NCI-H1694 treated with DMSO at 0.1 percent for 48 hours (cell line): ENCODE measurements at places on chromosomes 3 and 15.

GRCh38 chr3:88149101-88149508 lies 654 bp upstream of the C3orf38 start:
- no peak for DNase-seq

DNA sequence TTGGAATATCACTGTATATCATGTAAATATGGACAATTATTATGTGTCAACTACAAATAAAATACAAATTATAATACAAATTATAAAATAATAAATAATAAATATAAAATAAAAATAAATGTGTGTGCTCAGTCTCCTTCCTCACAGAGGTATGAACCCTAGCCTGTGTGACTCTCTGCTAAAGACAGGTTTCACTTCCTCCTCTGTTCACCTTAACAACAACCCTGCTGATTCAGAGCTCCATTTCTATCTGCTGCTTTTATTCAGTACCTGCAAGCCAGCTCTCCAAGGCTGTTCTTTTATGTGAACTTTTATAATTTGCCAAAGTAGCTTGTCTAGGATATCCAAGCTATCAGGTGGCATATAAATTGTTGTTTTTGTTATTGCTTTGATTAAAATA lies 610.7 kb upstream of the GRM7 start:
- no peak for DNase-seq

DNA sequence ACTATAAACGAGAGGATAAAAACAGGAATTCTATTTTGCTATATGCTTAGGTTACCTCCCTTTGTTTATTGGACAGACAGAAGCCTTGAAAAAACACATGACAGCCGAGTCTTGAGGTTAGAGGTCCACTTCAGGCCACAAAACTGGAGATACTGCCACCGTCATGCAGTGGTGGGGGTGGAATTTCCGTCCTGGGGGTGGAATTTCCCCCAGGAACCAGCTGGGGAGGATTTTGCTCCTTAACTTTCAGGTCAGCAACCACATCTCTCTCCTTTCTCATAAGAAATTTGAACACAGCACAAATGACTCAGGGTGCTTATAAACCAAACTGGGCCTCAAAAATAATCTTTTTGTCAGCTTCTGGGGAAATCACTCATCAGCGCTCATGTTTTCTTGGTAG lies 545.8 kb upstream of the ADAMTS9 start:
- DNase-seq: no peak

- no peak for DNase-seq
Measured at GRCh38 chr3:177574222-177574856, 377.1 kb upstream of the TBL1XR1 start.

DNA sequence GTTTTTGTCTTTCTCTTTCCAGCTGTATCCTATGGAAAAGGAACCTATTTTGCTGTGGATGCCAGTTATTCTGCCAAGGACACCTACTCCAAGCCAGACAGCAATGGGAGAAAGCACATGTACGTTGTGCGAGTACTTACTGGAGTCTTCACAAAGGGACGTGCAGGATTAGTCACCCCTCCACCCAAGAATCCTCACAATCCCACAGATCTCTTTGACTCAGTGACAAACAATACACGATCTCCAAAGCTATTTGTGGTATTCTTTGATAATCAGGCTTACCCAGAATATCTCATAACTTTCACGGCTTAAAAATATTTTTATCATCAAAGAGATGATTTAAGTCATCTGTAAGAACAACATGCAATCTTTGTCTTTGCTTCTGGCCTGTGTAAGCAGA lies 44.9 kb upstream of the PARP14 start:
- no peak for DNase-seq

DNA sequence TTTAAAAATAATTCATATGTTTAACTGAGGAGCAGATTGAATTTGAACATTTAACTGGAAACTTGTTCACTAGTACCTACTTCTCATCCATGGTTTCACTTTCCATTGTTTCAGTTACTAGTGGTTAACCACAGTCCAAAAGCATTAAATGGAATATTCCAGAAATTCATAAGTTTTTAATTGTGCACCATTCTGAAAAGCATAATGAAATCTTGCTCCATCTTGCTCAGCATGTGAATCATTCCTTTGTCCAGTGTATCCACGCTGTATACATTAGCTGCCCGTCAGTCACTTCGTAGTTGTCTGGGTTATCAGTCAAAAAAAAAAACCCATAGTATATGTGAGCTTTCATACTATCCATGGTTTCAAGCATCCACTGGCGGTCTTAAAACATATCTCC lies 217.6 kb downstream of the TPRG1 start:
- DNase-seq: no peak

DNA sequence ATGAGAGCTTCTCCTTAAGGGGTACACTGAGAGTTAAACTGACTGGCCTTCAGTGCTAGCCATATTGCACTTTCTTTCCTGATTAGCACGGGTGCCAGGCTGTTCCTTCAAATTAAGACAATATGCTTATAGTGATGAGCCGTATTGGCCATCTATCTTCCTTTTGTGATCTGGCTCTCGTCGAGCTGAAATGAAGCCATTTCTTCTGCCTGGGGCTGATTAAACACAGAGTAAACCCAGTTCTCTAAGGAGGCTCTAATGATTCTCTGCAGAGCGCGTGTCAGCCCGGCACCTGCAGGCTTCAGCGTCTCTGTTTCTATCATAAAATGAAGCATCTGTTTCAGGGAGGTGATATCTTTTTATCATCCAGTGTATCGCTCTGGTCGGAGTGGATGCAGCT lies 107.5 kb upstream of the NR2F2 start:
- DNase-seq: no peak

DNA sequence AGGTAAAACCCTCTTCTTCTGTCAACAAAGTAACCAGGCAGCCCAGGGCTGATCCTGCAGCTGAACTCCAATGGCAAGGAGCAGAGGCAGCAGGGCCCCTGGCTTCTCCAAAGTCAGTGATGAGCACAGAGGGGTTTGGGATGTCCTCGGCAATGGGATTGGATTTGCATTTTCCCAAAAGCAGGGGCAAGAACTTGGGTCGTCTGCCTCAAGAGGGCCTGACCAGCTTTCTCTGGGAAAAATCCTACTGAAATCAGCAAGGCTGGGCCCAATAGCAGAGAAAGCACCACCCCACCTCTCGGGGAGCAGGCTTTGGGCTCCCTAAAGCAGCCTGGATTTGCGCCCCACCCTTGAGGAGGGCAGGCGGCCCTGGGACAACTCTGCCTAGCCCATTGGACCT lies 210.0 kb upstream of the IGF1R start:
- no peak for DNase-seq

DNA sequence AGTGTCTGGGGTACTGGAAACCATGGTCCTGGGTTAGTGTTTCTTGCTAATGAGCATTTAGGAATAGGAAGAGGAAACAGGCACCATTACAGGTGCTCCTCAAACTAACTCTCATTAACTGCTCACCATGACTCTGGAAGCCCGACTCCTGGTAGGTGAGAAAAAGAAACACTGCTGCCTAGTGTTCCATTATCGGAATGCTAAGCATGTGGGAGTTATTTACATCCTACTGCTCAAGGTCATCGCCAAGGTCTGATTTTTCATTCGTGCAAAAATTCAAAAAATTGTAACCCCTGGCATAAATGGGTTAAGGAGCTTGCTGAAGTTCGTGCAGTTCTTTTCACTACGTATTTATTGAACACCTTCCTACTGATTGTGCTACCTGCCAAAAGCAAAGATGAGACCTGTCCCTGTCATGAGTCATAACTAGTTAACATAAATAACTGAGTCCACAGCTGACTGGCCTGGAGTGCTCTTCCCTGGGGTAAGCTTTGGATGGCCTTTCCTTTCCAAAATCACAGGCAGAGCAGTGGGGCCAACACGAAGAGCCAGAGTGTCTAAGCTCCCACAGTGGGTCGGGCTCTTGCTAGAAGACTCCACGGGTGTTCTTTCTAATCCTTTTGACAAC lies 22.7 kb upstream of the PAQR5 start:
- no peak for DNase-seq

- no peak for DNase-seq
Measured at GRCh38 chr3:83514130-83514914, 1444.5 kb upstream of the CADM2 start.

DNA sequence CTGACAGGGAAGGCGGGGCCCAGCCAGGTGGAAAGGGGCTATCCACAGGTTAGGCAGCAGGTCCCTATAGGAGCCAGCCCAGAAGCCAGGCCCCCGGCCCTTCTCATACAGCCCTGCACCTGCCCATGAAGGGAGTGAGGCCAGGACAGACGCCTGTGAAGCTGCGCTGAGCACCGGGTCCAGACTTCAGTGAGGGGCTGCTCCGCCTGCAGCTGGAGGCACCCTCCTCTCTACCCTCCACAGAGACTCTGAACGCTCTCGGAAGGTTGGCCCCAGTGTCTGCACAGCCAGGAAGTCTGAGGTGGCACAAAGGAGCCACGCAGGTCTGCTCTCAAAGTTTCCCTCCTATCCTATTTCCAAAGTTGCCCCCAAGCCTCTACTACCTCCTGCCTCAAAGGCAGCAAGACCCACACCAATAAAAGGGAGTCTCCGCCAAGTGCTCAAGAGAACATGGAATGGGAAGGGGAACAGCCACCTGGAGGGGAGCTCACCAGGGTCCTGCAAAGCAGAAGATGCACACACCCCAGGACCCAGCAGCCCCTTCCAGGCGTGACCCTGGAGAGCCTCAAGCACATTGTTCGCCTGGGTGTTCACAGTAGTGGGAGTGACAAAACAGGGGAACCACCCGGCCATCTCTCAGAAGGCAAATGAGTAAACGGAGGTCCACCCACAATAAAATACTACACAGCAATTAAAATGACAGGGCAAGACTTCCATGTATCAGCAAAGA lies 19.5 kb downstream of the XXYLT1 start:
- no peak for DNase-seq

- DNase-seq: no peak
Measured at GRCh38 chr3:135155228-135155627, 360.2 kb downstream of the EPHB1 start.

GRCh38 chr15:34339946-34340345 lies 2.4 kb upstream of the SLC12A6 start:
- DNase-seq: no peak

GRCh38 chr15:43105077-43105736 lies 631 bp downstream of the UBR1 start:
- DNase-seq: no peak

GRCh38 chr3:18223571-18223970 lies 201.6 kb downstream of the SATB1 start:
- no peak for DNase-seq

- no peak for DNase-seq
Measured at GRCh38 chr3:136018876-136019275, 53.3 kb downstream of the PPP2R3A start.
